ENCODE measurements at places on chromosomes 11 and 22. TPM values are rescaled to one million over a fixed set of nuclear protein-coding genes. Genes with fewer than 3 reads are reported as not detected.

GRCh38 chr11:97729546-97730272 lies 1291.0 kb upstream of the CNTN5 start:
- H3K4me1 ChIP-seq: no peaks in the 10 kb centered on the region
- no peak overlapping the region for H3K27ac ChIP-seq
- no peak for DNase-seq

DNA sequence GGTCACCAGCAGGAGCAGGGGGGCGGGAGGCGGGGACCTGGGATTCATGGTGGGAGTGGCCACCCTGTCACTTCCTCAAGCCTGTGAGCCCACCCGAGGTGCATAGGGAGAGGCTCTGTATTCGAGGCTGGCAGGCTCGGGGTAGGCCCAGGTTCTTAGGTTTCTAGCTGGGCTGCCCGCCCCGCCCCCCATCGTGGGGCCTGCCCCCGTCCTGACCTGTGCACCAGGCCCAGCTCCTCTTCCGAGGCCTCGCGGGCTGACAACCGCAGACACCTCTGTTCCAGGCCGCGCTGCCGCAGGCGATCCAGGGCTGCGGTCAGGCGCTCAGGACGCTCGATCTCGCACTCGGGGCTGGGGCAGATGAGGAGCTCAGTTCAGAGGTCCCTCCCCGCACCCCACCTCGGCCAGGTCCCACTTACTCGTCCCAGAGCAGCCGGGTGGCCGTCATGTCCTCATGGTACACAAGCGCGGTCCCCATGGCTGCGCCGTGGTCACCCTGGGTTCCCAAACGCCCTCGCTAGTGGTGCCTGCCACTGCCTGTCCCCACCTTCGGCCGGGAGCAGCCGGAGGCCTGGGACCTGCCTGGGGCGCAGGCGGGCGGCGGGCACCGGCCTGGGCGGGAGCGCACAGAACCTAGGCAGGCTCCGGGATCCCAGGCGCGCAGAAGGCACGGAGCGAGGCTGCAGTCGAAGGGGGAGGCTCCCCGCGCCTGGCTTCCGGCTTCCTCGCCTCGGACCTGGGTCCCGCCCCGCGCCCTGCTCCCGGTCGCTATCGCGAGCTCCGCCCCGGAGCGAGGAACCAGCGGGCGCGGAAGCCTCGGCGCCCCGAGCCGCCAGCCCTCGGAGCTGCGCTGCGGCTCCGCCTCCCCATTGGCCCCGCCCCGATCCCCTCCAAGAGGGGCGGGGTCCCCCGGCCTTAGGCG lies at the start of gene HDAC10:
Gene HDAC10, minus strand, starts transcription at position 711 of the 922 bp plus-strand sequence. Its CDS starts 233 bp downstream, at position 478.
- no peaks in the 10 kb centered on the region for H3K36me3 ChIP-seq
- DNase-seq: no peak
- peak within 1 kb of the TSS; percentile 56 for H3K27ac ChIP-seq
- H3K4me3 ChIP-seq: peak within 1 kb of the TSS; percentile 82
- no peaks in the 10 kb centered on the region for H3K27me3 ChIP-seq
- H3K4me1 ChIP-seq: peaks cover 16% of the 10 kb centered on the region

The TRPC6 gene
- 2.7 TPM for total RNA-seq

DNA sequence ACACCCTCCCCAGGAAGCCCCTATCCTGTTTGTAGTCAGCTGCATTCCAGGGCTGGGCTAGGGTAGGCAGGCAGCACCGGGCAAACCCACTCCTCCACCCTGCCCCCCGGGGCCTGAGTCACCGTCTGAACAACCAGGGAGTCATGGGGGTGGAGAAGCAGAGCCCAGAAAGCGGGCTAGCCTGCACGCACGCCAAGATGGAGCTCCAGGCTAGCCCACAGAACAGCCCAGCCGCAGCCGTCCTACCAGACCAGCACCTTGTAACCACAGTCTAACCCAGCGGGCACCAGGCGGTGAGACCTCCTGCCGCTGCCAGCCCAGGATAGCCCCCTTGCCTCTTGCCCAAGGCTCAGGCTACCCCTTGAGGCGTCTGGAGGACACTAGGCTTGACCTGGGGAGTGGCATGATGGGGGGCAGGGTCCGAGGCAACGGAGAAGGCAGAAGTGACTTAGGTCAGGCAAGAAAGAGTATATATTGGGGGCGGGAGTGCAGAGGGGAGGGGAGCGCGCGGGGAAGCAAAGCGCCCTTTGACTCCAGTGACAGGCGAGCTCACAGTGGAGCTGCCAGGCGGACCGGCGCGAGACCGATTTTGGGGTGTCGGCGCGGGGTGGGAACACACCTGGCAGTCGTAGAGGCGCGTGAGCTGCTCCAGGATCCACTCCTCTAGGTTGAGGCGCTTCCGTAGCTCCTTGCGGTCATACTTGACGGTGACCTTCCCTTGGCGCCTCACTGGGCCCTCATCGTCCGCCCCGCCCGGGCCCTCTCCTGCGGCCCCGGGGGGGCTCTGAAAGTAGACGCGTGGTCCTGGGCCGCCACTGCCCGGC lies 734 bp downstream of the PPP1R14B start:
- peak overlapping the region; percentile 73 for H3K4me3 ChIP-seq
- peaks cover 9% of the 10 kb centered on the region for H3K36me3 ChIP-seq
- H3K4me1 ChIP-seq: peaks cover 44% of the 10 kb centered on the region
- peak overlapping the region; percentile 78 for H3K27ac ChIP-seq
- peak; percentile 69 for DNase-seq

The KCNK7 gene
- total RNA-seq: not detected

DNA sequence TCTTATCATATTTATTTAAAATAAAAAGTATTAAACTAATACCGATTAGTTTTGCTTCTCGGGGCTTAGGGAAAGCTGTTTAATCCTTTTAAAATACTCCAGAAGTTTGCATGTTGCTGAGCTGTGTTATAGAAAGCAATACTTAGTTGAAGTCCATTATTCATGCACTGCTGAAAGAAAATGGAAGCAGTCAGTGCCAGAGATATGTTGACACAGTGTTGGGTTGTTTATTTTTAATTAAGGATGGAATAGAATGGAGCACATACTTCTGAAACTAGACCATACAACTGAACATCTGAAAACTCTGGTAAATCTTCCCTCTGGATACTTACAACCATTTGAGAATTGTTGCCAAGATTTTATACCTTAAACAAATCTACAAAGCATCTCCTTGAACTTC lies 282.7 kb upstream of the CCDC179 start:
- H3K27ac ChIP-seq: no peak overlapping the region
- no peak overlapping the region for H3K4me3 ChIP-seq
- H3K36me3 ChIP-seq: no peaks in the 10 kb centered on the region
- H3K27me3 ChIP-seq: no peaks in the 10 kb centered on the region
- no peak for DNase-seq

GRCh38 chr11:69158301-69159149 lies 2.8 kb downstream of the SMIM38 start:
- no peak for DNase-seq
- H3K4me3 ChIP-seq: no peak overlapping the region
- H3K36me3 ChIP-seq: no peaks in the 10 kb centered on the region

The CALCA gene
- 3.1 TPM for total RNA-seq

- H3K27me3 ChIP-seq: no peaks in the 10 kb centered on the region
- peaks cover 41% of the 10 kb centered on the region for H3K4me1 ChIP-seq
- no peak for DNase-seq
- H3K27ac ChIP-seq: no peak overlapping the region
- peaks cover 32% of the 10 kb centered on the region for H3K36me3 ChIP-seq
These were observed 1.4 kb downstream of the PCSK7 start for GRCh38 chr11:117230286-117230961.

GRCh38 chr11:86680716-86681482 lies 8.5 kb upstream of the ME3 start:
- DNase-seq: no peak
- no peaks in the 10 kb centered on the region for H3K27me3 ChIP-seq
- peaks cover 21% of the 10 kb centered on the region for H3K4me1 ChIP-seq
- peak overlapping the region; percentile 64 for H3K27ac ChIP-seq
- H3K36me3 ChIP-seq: no peaks in the 10 kb centered on the region
- H3K4me3 ChIP-seq: peak overlapping the region; percentile 26

DNA sequence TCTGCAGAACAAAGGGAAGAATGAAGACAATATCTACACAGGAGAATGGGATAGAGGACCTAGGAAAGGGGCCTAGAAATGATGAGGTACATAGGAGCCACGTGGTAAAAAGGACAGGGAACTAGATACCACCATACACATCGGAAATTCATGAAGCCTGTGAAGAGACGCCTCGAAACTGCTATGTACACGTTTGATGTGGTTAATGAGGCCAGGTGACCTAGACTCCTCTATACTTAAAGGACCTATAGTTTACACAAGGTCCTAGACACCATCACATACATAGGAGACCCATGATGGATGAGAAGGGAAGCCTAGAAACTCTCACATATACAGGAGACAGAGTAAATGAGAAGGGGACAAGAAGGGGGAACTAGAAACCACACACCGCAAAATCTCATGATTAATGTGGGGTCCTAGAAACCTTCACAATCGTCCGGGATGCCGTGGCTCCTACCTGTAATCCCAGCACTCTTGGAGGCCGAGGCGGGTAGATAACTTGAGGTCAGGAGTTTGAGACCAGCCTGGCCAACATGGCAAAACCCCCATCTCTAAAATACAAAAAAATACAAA lies 23.8 kb downstream of the RHBDD3 start:
- no peaks in the 10 kb centered on the region for H3K4me1 ChIP-seq
- H3K27ac ChIP-seq: no peak overlapping the region
- H3K4me3 ChIP-seq: no peak overlapping the region
- H3K27me3 ChIP-seq: no peaks in the 10 kb centered on the region
- no peak for DNase-seq

The C11orf42 gene
- total RNA-seq: not detected

The XPNPEP3 gene
- 9.9 TPM for total RNA-seq

The CHEK2 gene
- total RNA-seq: 7.9 TPM

- peaks cover 4% of the 10 kb centered on the region for H3K36me3 ChIP-seq
- H3K27me3 ChIP-seq: no peaks in the 10 kb centered on the region
- H3K4me3 ChIP-seq: peak overlapping the region; percentile 89
- H3K27ac ChIP-seq: no peak overlapping the region
- DNase-seq: no peak
These were observed 16.4 kb upstream of the SNX32 start for GRCh38 chr11:65817312-65817834.

DNA sequence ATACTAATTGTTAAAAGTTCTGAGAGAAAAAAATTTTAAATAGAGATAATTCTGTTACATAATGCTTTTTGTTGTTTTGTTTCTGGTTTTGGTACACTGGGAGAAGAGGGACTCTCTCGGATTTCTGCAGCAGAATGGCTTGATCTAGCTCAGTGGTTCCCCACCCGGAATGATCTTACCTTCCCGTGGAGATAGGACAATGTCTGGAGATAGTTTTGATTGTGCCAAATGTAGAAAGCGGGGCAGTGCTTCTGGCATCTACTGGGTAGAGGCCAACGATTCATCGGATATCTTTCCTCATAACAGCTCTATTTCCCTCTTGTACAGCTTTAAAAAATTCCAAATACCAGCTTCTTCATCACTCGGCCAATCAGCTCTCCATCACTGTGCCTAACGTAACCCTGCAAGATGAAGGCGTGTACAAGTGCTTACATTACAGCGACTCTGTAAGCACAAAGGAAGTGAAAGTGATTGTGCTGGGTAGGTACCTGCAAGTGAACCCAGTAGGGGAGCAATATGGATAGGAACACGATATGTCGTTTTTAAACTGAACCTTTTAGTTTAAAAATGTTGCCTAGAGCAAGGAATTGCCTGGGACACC lies 13.2 kb downstream of the CRTAM start:
- H3K36me3 ChIP-seq: no peaks in the 10 kb centered on the region
- no peak overlapping the region for H3K27ac ChIP-seq
- H3K27me3 ChIP-seq: no peaks in the 10 kb centered on the region
- H3K4me3 ChIP-seq: no peak overlapping the region
- DNase-seq: no peak

- peaks cover 11% of the 10 kb centered on the region for H3K4me1 ChIP-seq
- H3K4me3 ChIP-seq: peak overlapping the region; percentile 35
- H3K27ac ChIP-seq: peak overlapping the region; percentile 65
- H3K36me3 ChIP-seq: no peaks in the 10 kb centered on the region
- no peaks in the 10 kb centered on the region for H3K27me3 ChIP-seq
These were observed 30.7 kb downstream of the PARVG start for GRCh38 chr22:44211256-44211945.

DNA sequence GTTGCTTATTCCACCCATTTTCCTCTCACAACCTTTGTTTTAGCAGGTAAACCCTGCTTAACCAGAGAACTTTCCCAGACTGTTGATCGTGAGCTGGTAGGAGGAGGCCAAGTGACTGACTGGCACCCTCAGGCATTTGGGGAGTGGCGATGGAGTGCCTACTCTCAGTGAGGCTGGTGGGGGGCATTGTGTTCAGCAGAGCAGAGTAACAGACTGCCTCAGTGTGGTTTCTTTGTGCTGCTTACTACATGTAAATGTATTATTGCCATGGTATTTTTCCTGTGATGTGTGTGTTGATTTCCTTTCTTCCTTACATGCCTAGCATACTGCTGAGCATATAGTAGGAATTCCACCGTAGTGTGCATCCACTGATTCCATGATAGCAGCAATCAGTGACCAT lies 2.6 kb downstream of the MARK2 start:
- H3K4me3 ChIP-seq: peak overlapping the region; percentile 92
- peak overlapping the region; percentile 82 for H3K27ac ChIP-seq
- no peaks in the 10 kb centered on the region for H3K27me3 ChIP-seq
- H3K4me1 ChIP-seq: peaks cover 17% of the 10 kb centered on the region

DNA sequence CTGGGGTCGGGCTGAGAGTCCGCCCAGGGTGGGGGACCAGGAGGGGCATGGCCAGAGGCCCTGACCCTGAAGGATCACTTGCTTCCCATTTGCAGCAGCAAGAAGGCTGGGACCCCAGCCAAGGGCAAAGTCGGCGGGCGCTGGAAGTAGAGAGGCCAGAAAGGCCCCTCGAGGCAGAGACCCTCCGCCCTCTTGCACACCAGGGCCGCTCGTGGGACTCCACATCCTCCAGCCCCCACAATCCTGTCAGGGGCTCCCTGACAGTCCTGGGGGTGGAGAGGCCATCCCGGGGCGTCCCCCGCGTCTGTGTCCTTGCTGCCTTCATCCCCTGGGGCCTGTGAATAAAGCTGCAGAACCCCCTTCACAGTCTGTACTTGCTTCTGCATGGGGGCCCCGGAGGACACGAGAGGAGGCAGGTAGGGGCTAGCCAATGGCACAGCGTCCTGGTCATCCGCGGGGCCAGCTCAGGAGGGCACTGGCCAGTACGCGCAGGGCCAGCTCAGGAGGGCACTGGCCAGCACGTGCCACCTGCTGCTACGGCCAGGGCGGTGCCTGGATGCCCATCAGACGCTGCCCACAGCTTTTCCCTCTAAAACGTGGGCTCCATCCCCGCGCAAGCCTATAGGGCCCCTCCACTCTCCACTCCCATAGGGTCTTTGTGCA lies 8.7 kb upstream of the MRPL23 start:
- no peak for DNase-seq
- H3K4me1 ChIP-seq: peaks cover 5% of the 10 kb centered on the region
- H3K36me3 ChIP-seq: no peaks in the 10 kb centered on the region
- no peaks in the 10 kb centered on the region for H3K27me3 ChIP-seq
